ENCODE measurements at places on chromosomes 5 and 9.

GRCh38 chr9:2913026-2913425, 69.1 kb upstream of the PUM3 start:
- no peak for DNase-seq

DNA sequence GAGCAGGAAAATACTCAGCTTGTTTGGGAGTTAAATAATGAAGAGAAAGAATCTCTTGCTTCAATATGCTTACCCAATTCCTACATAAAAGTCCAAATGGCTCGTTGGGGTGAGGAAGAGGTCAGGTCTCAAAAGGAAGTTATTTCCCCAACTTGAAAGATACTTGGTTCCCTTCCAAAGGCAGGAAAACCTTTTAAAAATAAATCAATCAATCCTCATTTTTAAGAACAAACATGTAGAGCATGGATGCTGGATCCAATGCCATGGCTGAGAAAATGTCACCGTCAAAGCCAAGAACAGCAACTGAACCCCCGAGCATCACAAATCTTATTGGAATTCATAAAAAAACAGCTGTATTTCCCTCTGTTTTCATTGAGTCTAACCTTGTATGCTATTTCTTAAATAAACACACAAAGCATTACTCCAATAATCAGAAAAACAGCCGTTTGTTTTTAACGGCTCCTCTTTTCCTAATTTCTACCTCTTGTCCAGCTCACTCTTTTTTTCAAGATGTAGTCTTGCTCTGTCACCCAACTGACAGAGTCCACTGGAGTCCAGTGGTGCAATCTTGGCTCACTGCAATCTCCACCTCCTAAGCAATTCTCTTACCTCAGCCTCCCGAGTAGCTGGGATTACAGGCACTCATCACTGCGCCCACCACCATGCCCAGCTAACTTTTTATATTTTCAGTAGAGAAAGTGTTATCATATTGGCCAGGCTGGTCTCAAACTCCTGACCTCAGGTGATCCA, 140.7 kb downstream of the GNA14 start:
- no peak for DNase-seq

- no peak for DNase-seq
These were observed 64.6 kb upstream of the RASGRF2 start for GRCh38 chr5:80895523-80895922.

- DNase-seq = no peak
These were observed 11.7 kb upstream of the STING1 start for GRCh38 chr5:139494256-139494655.

- no peak for DNase-seq
These were observed 3.6 kb upstream of the SPATA31D1 start for GRCh38 chr9:81984928-81985327.

DNA sequence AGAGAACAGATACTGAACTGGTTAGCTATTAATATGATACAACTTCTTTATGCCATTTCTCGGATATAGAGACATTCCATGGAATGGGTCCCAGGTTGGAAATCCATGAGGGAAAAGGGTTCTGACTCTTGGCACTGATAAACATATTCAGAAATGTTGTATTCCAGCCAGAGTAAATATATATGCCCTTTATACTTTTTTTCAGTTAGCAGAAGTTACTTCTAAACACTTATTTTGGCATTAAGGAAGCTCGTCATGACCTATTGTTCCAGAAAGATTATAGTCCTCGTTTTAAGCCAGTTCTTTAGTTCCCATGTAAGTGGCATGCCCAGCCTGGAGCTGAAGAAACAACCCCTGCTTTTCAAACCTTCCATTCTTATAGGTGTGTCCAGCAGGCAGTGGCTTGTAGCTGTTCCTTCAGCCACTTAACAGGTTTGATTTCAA, 181.6 kb downstream of the CD180 start:
- DNase-seq = no peak

- DNase-seq = no peak
These were observed 281.4 kb downstream of the CWC27 start for GRCh38 chr5:65050140-65050539.

- DNase-seq = no peak
These were observed 399.9 kb downstream of the SH3GL2 start for GRCh38 chr9:17978773-17979172.

GRCh38 chr5:31809050-31809870, 170.3 kb downstream of the PDZD2 start:
- DNase-seq = peak; percentile 87

DNA sequence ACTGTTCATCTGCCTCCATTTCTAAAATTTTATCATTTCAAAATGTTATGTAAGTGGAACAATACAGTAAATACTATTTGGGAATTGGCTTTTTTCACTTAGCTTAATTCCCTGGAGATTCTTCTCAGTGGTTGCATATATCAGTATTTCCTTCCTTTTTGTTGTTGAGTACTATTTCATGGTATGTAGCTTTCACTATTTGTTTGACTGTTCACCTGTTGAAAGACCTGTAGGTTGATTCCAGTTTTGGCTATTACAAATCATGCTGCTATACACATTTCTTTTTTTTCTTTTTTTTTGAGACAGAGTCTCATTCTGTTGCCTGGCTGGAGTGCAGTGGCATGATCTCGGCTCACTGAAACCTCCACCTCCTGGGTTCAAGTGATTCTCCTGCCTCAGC, 33.0 kb upstream of the PWWP2A start:
- DNase-seq = no peak

DNA sequence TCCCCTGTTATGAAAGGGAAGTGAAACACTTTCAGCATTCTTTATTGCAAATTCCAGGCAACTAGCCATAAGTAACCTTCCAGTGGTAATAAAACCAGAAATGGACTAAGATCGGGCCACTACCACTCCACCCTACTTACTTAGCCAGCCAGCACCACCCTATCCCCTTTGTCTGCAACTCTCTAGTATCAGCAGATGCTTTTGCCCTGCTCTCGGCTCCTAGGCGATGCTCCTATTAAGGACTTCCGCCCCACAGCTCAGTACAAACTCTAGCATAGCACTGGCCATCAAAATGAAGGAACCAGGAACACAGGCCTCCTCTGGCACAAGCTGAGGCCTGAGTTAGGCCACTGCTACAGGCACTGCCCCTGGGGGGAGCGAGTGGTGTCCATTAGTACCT, 81.2 kb downstream of the GLDC start:
- DNase-seq = peak; percentile 45

DNA sequence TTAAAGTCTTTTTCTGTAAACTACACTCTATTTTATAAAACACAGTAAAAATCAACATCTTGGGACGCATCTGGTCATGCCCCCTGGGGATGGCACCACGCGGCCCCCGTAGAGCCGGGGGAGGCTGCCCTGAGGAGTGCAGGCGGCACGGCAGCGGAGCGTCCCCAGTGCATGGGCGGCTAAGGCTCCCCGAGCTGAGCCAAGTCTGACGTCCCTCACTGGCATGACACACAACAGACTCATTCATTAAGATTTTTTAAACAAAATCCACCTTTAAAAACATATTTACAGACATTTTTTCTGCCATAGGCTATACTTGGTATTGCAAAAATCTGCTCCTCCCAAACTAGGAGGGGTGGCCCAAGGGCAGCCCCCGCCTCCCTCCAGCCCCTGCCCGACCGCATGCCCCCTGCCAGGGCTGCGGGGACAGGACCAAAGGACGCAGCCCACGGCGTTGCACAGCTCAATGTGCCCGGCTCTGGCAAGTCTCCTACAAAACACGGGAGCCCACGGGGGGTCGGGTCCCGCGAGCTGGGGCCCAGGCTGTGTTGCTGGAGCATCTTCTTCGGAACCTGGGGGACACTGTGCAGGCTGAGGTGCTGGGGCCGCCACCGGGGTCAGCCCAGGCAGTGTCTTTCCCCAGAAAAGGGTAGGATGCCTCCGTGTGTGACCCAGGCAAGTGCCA, 11.8 kb upstream of the SEC16A start:
- DNase-seq = no peak

DNA sequence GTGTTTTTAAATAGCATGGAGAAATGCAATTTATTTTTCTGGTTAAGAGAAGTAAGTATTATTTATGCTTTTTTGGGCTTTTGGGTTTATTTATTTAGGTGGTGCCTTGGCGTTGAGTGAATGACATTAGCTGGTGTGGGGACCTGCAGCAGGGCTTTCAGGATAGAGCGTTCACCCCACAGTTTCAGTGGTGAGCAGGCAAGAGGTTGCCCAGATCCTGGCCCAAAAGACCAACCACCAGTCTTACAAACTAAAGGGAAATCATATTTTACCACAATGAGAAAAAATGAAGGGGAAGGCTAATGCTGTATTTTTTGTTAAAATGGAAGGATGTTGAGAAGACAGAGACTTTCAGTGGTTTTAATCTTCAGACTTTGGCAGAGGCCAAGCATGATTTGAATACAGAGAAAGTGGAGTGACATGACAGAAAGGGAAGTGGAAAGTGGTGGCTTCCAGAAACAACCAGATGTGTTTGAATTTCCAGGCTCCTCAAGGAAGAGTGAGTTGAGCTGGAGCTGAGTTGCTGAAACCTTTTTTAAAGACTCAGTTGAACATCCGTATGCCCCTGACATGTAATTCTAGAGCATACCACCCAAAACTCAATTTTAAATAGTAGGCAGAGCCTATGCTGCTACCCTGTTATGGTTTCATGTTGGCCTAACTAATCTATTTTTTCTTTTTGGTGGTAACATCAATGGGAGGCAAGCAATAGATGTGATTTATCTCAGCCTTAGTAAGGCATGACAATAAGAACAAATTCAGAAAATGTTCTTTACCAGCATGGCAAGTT, 94.8 kb downstream of the AOPEP start:
- no peak for DNase-seq

- DNase-seq = peak; percentile 8
These were observed 566.4 kb downstream of the DNAH5 start for GRCh38 chr5:13378091-13378490.

DNA sequence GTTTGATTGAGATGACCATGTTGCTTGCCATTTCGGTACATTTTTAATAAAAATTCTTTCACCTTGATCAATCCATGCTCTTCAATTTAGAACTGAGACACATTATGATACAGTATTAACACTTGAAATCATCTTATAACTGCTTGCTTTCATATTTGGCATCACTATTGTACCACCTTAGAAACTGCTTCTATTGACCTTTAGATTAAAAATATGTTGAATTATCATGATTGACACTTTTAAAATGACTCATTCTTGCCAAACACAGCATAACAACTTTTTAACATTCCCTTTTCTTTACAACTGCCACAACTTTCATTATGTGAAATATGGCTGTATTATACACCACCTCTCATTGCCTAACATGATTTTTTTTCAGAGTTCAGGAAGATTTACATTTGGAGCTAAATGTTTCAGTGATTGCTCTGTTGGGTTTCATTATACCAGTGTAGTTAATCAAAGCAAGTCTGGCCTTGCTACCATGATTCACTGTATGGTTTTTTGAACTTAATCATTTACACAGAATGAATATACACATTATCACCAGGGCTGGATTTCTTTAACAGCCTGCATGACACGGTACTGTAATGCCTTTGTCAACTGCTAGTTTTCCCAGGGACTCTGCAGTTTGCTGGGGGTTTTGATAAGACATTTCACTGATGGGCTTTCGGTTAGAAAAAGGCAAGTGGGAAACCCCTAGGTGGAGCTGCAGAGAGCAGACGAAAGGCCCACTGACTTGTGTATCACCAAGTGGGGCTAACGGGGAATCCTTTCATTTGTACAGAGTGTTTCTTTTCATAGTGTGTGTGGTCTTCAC, 93.6 kb upstream of the TLE4 start:
- peak; percentile 47 for DNase-seq

DNA sequence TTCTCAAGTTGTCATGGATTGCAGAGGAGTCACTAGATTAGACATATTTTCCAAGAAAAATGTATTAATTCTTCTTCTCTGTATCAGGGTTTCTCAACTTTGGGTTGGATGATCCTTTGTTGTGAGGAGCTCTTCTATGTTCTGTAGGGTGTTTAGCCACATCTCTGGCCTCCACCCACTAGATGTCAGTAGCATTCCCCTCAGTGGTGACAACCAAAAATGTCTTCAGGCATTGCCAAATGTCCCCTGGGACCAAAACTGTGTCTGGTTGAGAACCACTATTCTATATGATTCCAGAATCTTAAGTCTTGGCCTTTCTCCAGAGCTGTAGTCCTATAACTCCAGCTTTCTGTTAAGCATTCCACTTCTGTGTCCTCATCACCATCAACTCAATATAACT, 220.9 kb downstream of the KIAA0825 start:
- DNase-seq = no peak

DNA sequence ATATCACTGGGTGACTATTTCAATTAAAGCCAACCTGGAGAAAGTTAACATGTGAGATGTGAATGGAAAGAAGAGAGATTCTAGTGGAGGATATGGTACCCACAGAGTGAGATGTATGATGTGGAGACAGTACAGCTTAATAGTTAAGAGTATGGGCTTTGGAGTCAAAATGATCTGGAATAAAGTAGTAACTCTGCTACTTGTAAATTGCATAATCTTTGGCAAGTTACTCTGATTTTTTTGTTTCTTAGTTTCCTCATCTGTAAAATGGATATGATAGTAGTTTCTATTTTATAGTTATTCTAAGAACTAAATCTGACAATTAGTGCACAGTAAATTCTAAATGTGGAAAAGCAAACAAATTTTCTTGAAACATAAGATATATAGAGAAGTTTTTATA, 79.2 kb downstream of the ISOC1 start:
- DNase-seq = no peak

DNA sequence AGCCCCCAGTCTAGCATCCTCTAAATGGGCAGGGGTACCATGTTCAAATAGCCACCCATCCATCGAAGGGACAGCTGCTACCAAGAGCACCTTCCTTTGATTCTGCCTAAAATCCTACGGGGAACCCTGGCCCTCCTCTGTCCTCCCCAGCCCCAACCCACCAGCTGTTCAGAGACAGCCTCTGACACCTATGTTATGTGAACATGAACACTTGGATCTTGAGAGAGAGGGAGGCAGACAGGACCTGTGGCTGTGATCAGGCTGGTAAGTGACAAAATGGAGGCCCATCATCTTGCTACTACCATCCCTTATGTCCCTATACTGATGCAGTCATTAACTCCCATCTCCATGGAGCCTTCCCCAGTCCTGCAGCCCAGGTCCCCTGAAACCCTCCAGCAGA, 8.2 kb downstream of the SLC23A1 start:
- DNase-seq = no peak

DNA sequence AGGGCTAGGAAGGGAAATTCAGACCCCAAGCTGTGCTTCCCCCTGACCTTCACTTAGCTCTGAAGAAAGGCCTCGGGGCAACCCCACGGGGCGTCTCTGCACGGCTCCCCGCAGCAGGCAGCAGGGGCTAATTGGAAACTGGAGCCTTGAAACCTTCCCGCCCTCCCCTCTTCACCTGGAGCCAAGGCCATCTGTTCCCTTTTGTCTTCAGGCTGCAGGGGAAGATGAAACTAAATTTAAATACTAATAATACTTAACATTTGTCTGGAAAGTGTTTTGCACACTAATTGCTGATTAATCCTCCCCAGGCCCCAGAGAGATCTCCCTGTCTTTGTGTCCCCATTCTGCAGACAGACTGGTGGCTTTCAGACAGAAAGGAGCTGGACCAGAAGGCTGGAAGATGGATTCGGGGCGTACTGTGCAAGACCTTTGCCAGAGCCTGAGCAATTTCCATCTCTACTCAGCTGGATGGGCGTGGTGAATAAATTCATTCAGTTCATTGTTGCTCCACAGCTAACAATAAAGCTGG, 34.1 kb upstream of the CPLX2 start:
- DNase-seq = no peak

GRCh38 chr9:68779558-68780379, 74.7 kb downstream of the PIP5K1B start:
- peak; percentile 99 for DNase-seq

Data from astrocyte of the hippocampus (primary cell).